ENCODE measurements at places on chromosomes 3 and 15.

DNA sequence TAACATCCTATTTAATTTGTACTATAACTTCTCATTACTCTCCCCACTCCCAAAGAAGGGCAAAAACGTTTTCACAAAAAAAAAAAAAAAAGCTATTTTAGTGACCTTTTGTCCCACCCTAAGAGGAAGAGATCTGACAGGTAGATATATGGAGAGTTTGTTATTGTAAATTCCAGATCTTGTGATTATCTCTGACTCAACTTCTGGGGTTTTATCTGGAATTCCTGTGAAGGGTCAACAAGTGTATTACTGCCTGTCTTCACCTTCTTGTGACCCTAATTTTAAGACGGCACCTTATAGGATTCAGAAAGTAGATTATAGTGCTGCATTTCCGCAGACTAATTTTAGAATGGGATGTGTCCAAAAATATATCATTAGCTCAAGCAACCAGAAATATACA is 205.9 kb upstream of the CDIN1 start:
- no peak for DNase-seq

GRCh38 chr3:182965861-182966366 is 14.4 kb downstream of the DCUN1D1 start:
- no peak for DNase-seq

GRCh38 chr15:34942363-34942762 is 27.2 kb downstream of the AQR start:
- DNase-seq: no peak

DNA sequence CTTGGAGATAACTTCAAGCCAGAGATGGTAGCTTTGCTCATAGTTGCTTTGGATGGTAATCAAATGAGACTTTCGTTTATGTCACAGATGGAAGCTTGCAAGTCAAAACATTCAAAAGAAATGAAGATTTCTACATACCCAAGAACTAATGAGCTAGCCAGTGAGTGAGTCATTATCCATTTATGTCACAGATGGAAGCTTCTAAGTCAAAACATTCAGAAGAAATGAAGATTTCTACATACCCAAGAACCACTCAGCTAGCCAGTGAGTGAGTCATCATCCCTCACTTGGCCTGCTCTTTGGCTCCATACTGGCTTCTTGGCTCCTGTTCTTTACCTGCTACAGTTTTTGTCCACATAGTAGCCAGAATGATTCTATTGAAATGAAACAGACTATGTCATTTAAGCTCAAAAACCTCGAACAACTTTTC is 559.8 kb upstream of the CBLB start:
- no peak for DNase-seq

DNA sequence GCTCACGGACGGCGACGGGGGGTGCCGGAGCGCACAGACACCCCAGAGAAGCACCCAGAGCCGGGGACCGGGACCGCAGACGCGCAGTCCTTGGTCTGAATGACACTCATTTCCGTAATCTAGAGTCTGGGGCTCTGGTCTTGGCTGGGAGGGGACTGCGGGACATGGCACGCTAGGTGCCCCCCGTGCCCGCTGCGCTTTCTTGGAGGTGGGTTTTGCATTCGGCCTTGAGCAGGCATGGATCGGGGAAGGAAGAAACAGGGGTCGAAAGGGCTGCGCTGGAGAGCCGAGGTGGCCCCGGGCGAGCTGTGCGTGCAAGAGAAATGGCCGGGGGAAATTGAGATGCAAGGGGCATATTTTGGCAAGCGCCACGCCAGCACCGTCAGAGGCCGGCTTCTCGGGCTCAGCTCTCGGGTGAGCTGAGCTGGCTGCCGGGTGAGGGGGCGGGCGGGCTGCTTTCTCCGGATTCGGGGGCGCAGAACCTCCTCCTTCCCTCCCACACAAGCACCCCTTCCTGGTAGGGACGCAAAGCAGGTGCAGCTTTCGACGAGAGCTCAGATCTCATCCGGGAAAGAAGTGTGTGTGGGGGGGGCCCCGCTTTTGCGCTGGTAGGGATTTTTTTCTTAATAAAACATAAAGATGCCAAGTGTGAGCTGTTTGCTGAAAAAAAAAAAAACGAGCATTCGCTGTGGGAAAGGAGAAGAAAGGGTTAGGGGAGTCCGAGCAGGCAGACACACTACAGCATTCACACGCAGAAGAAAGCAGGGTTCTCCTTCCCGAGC is 963 bp upstream of the NTRK3 start:
- no peak for DNase-seq

Measured in NCI-H1694 (cell line).